ENCODE measurements at places on chromosomes 2 and 18.

GRCh38 chr2:21256006-21256405 lies 132.2 kb downstream of the TDRD15 start:
- DNase-seq: no peak

- DNase-seq: no peak
Measured at GRCh38 chr2:133835821-133836619, 267.8 kb upstream of the NCKAP5 start.

DNA sequence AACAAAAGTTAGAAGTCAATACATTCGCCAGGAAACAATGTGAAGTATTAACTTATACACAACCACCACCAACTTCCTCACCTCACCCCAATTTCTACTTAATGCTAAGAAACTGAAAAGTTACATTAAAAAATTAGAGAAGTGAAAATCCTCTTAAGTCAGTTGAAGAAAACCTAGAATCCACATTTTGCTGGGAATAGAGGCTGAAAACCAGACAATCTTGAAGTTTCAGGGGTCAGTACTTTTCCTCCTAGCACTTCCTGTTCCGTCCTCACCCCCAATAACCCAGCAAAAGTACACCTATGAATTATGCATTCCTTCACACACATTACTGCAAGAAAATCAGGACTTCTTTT lies 6.3 kb downstream of the YES1 start:
- DNase-seq: no peak

DNA sequence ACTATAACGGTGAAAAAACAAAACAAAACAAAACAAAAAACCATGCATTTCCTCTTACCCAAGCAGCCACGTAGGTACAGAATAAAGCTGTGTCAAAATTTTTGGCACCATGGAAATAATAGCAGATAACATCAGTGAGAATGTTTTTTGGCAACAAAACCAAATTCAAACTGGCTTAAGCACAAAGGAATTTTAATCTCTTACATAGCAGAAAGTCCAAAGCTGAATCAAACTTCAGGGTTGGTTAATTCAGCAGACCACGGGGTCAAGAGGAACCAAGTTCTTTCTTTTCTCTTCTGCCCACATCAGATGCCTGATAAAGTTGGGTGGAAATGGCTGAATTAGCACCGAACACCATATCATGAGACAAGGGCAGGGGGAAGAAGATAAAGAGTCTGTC lies 129.5 kb downstream of the PAX3 start:
- no peak for DNase-seq

- DNase-seq: peak; percentile 72
Measured at GRCh38 chr2:197209742-197210408, 100.7 kb downstream of the ANKRD44 start.

GRCh38 chr2:221422516-221423209 lies 149.4 kb downstream of the EPHA4 start:
- no peak for DNase-seq

DNA sequence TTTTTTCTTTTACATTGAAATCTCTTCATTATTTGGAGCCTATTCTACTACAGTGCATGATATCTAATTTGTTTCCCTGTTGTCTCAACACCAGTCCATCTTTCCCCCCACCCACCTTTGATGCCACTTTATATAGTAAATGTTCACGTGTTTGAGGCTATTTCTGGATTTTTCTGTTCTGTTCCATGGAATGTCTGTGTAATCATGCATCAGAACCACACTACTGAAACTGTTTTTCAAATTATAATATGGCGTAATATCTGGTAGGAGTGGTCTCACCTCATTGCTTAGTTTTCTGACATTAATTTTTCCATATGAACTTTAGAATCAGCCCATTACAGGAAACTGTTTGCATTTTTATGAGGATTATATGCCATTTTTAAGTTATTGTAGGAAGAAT lies 19.1 kb upstream of the NARS1 start:
- no peak for DNase-seq

DNA sequence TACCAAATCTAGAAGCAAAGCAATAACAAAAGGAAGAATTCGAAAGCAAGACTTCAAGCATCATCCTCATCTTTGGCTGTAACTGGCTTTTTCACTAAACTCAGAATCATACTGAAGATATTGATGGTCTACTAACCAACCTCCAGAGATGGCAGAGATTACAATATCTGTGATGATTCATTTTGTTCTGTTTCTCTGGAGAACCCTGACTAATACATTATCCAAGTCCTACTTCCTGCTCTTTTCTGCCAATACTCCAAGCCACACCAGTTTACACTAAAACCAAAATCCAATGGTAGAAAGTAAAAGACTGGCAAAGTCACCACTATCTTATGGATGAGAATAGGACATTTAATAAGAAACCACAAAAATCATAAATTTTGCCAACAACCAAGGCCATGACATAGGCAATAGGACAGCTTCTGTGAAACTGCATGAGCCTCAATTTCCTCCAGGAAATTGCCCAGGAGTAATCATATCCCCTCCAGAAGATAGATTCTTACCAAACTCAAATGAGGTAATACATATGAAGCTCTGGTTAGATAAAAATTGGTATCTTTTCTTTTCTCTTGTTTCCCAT lies 159.8 kb downstream of the METTL4 start:
- DNase-seq: no peak

GRCh38 chr2:3214806-3215404 lies 162.7 kb downstream of the EIPR1 start:
- DNase-seq: no peak

DNA sequence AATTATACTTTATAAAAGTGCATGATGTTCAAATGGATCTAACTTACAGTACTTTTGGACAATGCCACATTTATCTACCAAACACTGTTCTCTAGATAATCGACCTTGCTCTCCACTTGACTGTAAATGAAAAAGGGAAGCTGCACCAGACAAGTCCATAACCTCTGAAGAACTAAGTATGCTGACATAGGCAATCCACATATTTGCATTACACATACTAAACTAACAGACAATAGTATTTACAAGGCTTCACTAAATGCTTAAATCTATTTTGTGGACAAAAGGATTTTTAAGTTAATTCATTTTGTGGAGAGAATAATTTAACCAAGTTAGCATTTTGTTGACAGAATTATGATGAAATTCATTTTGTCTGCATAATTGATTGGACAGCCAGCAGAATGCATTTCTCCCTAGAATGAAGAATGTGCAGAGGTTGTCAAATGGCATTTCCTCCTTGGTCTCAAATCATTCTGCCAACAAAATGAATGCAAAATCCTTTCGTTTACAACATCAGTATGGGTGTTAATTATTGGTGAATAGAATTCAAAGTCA lies 520.9 kb downstream of the CPS1 start:
- no peak for DNase-seq

DNA sequence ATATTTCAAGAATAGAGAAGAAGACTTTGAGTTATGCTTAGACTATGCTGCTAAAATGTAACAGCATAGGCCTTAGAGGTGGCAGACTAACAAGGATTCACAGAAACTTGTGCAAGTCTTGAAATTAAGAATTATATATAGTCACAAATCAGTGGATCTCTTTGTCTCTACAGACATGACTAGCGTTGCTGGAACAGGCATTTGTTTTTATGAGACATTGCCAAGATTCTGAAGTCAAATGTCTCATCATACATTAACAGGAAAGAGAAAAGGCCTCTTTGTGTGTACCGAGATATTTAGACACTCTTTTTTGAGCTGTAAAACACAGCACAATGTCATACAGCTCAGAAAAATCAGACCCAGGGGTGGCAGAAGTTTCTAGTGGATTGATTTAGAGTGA lies 207.1 kb downstream of the TMX3 start:
- DNase-seq: no peak

DNA sequence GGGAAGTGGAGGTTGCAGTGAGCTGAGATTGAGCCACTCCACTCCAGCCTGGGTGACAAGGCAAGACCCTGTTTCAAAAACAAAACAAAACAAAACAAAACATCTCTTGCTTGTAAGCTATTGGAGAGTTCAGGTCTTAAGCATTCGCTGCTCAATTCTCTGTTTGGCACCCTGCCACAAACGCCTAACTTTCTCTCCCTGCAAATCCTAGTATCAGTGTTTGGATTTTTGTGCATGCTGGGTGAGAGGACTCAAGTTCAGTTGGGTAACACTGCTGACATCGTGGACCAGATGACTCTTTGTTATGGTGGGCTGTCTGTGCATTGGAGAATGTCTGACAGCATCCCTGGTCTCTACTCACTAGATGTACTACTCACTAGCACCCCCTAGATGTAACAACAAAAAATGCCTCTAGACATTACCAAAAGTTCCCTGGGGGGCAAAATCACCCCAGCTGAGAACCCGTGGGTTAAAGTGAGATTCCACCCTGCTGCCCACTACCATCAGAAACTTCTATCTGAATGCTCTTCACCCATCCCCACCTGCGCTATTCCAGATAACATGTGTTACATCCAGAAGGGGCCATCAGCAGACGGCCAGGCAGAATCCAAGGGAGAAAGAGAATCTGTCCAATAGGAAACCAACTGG lies 50.9 kb downstream of the CACNB4 start:
- no peak for DNase-seq

GRCh38 chr18:45171679-45172191 lies 443.5 kb upstream of the SLC14A2 start:
- DNase-seq: no peak

GRCh38 chr2:13056259-13056843 lies 339.6 kb downstream of the TRIB2 start:
- no peak for DNase-seq

- DNase-seq: no peak
Measured at GRCh38 chr18:28729321-28729720, 552.4 kb upstream of the CDH2 start.

- DNase-seq: no peak
Measured at GRCh38 chr2:141698500-141698899, 432.3 kb downstream of the LRP1B start.

- no peak for DNase-seq
Measured at GRCh38 chr2:6789559-6790138, 76.1 kb downstream of the CMPK2 start.

- no peak for DNase-seq
Measured at GRCh38 chr2:69375494-69376353, 11.3 kb downstream of the GFPT1 start.

- DNase-seq: no peak
Measured at GRCh38 chr2:42141687-42142546, 27.2 kb upstream of the EML4 start.

GRCh38 chr2:201116115-201116958 lies at the start of gene CFLAR:
Gene CFLAR (plus strand): TSS chr2:201116164. CDS start chr2:201129866, 13,702 bp downstream.
- peak; percentile 87 for DNase-seq

GRCh38 chr2:219706823-219707281 lies 79.4 kb downstream of the SLC4A3 start:
- no peak for DNase-seq

DNA sequence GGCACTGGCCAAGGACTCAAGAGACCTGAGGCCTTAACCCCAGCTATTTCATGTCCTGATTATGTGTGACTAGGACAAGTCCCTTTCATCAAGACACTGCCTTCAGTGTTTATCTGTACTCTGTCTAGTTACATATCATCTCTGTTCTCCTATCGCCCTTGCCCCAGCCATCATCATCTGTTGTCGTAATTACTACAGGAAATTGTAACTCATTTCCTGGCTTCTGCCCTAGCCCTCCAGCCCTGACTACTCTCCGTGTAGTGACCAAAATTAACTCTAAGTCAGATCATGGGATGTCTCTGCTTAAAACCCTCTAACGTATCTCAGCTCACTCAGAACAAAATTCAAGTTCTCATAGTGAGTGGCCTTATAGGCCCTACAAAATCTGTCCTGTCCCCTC lies 49.3 kb upstream of the LAPTM4A start:
- no peak for DNase-seq

DNA sequence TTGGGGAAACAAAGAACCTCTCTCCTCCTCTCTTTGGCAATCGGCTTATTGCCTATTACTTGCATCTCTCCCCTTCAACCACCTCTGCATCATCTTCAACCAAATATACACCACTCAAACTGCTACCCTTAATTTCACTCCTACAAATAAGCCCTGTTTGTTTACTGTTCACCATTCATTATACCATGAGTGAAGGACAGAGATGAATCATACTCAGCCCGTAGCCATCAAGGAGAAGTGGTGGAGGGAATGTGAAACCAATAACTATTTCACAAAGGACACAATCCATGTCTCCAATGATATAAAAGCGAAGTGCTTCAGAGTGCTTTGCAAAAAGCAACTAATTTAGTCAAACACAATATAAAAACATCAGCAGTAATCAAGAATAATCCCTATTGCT lies 76.8 kb downstream of the CACNB4 start:
- no peak for DNase-seq

- DNase-seq: peak; percentile 86
Measured at GRCh38 chr2:88627856-88628570, 749 bp upstream of the EIF2AK3 start.

DNA sequence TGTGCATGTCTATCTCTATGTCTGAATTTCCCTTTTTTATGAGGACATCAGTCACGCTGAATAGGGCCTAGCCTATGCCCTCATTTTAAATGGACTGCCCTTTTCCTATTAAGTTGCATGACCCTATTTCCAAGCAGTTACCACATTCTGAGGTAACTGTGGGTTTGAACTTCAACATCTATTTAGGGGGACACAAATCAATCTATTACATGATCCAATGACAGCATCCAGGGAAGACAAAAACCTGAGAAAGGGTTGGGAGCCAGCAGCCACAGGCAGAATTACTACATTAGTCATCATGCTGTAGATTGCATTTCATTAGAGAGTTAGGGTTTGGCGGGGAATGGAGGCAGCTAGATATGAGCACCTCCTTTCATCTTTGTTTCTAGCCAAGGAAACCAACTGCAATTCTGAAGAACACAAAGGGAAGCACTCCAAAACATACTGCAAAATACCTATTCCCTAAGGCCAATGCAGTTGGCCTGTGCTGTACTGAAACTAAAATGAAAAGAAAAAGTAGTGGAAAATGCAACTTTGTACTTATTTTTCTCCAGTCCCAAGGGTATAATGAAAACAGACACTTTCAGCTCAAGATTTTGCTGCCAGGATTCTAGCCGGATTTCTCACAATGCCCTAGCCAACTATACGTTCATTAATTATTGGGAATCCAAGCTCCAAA lies 40.4 kb upstream of the C1D start:
- no peak for DNase-seq

GRCh38 chr18:51182824-51183223 lies 14.7 kb downstream of the MEX3C start:
- no peak for DNase-seq

DNA sequence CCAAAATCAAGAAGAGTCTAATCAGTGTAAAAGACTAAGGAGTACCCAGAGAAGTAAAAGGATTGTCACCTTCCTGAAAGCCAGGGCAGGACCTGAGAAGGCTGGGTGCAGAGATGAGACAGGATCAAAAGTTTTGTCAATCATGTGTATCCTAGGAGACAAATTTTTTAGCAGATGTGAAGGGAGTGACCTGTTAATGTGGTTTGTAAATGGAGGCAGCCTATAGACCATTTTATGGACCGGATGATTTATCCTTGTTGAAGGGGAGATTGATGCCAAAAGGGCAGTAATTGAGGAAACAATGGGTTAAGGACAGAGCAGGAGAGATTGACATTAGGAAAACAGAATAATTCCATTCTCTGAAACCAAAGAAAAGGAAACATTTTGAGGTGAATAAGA lies 813 bp downstream of the NDC80 start:
- no peak for DNase-seq

Data from stimulated activated naive CD8-positive, alpha-beta T cell treated with anti-CD3 and anti-CD28 coated beads, Interleukin-15, Interleukin-2, amounts not matched to agents 100 U/mL and 50 U/mL, for 24 hours (primary cell).